ENCODE measurements at places on chromosomes 4 and X.

DNA sequence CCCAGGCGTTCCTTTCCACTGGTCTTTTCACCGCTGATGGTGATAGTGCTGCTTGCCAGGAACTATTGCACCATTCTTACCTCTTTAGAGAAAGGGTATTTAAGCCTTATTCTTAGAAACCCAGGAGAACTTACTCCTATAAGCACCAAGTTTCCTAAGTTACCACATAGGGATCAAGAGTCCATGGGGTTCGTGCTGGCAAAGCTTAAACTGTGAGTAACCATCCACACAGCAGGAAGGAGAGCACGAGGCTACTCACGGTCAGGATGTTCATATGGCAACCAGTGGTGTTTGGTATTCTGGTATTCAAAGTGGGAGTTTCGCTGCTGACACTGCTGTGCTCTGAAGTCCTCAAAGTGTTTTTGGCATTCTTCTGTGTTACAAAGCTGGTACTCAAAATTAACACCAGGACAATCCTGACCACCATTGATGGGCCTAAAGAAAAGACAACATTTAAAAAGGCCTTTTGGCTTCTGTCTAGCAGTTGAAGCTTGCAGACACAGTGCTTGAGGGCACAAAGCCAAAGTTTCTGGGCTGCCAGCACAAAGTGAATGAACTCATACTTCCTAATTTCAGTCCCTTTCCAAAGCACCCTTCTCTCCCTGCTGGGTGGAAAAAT, 256.9 kb downstream of the ADAMTS3 start:
- no peak for DNase-seq

GRCh38 chr4:76078033-76078613, 3.6 kb downstream of the ART3 start:
- no peak for DNase-seq

- DNase-seq = no peak
Observed at GRCh38 chr4:84501721-84502267, 2.7 kb upstream of the NKX6-1 start.

DNA sequence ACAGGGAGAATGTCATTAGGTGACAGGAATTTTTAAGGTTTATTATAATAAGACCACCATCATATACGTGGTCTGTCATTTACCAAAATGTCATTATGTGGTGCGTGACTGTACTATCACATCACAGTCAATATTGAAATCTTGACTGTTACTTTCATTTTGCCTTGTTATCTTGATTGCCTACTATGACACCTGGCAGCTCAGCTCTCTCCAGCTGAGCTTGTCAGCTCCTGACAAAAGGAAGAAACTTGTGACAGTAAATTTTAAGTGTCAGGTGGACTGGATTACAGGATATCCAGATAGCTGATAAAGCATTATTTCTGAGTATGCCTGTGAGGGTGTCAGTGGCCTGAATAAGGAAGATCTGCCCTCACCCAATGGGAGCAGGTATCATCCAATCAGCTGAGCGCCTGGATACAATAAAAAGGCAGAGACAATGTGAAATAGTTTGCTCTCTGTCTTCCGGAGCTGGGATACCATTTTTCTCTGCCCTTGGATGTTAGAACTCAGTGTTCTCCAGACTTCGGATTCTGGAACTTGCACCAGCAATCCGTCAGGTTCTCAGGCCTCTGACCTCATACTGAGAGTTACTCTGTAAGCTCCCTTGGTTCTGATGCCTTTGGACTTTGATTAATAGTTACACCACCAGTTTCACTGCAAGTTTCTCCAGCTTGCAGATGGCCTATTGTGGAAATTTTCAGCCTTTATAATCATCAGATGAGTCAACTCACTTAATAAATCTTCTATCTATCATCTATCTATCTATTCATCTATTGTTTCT, 1454.7 kb upstream of the IGFBP7 start:
- DNase-seq = no peak

- no peak for DNase-seq
Observed at GRCh38 chr4:10066670-10067651, 45.7 kb upstream of the SLC2A9 start.

GRCh38 chr4:122562449-122562848, 58.4 kb downstream of the IL21 start:
- no peak for DNase-seq

- DNase-seq = no peak
Observed at GRCh38 chr4:185567381-185568376, 32.4 kb upstream of the PDLIM3 start.

DNA sequence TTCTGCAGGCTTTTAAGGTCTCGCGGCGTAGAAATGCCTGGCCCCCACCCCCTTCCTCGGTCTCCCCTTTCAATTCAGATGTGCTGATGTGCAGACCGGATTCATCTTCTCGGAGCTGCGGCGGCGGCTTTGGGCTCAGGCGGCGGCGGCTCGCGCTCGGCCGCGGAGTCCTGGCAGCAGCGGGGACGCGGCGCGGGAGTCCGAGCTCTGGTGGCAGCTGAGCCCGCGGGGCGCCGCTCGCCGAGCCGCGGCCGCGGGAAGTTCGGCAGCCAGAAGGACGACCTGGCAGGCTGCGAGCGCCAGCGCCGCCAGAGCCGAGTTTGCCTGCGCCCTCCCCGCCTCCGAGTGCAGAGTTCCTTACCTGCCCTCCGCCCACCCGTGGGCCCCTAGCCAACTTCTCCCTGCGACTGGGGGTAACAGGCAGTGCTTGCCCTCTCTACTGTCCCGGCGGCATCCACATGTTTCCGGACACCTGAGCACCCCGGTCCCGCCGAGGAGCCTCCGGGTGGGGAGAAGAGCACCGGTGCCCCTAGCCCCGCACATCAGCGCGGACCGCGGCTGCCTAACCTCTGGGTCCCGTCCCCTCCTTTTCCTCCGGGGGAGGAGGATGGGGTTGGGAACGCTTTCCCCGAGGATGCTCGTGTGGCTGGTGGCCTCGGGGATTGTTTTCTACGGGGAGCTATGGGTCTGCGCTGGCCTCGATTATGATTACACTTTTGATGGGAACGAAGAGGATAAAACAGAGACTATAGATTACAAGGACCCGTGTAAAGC, 448 bp downstream of the TLL1 start:
- no peak for DNase-seq

All from GM12864 (cell line).